ENCODE measurements at places on chromosomes 4 and X.

DNA sequence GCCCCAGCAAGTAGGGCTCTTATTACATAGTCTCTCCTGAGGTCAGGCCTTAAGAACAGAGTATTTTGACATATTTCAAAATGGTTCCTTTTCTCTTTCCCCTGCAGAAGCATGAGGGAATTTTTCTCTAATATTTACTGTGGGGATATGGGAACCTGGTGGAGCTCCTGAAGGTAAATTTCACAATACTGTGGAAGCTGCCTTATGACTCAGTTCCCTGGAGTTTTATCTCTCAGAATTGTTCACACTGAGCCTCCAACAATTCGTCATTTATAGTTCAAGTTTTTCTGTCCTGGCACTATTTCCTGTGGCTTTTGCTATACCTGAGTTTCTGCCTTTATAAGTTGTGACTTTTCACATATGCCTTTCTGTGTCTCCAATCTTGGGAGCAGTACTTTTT is 607.2 kb upstream of the NDST4 start:
- DNase-seq = no peak

DNA sequence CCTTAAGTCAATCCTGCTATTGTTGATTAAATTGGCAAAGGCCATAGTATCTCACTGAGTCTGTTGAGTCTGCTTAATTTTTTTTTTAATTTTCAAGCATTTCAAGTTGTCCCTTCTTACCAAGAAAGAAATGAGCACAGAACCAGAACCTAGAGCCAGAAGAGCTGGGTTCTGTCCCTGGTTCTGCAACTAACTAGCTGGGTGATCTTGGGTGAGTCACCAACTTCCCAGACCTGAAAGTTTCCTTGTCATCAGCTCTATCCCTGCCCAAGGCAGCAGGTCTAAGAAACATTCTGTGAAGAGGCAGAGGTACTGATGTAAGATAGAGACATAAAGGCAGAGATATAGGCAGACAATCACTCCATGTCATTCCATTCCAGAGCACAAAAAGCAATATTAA is 17.3 kb downstream of the TEC start:
- no peak for DNase-seq

GRCh38 chrX:82556588-82556987 is 951.5 kb upstream of the POU3F4 start:
- DNase-seq = no peak

DNA sequence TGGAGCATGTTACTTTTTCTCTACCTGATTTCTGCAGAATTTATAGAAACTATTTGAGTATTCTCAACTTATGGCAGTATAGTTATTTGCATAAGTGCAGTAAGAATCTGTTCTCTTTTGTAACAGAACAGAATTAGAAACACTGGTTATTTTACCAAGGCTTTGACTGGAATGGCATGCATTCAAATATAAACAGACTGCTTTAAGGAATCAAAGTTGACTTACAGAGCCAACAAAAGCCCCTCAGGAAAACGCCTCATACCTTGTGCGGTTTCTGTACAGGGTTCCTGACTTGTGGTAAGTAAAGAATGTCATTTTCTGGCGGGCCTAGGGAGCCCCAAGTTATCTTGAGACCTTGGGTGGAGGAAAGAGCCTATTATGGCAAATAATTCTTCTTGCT is 97.1 kb downstream of the GPR143 start:
- no peak for DNase-seq

DNA sequence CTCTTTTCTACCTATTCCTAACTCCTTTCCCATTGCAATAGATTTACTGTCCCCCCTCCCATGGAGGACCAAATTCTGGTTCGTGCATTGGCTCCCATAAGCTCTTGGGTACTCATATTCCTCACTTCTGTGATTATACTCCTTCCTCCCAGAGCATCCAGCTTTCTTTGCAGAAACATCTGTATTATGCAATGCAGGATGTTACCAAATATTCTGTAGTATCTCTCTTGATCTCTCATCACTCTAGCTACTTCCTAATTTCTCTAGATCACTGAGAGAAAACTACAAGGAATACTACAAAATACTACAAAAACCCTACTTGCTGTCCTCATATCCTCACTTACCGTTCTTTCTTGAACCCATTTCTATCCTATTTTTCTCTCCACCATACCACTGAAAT is 395.9 kb upstream of the HS3ST1 start:
- DNase-seq = no peak

DNA sequence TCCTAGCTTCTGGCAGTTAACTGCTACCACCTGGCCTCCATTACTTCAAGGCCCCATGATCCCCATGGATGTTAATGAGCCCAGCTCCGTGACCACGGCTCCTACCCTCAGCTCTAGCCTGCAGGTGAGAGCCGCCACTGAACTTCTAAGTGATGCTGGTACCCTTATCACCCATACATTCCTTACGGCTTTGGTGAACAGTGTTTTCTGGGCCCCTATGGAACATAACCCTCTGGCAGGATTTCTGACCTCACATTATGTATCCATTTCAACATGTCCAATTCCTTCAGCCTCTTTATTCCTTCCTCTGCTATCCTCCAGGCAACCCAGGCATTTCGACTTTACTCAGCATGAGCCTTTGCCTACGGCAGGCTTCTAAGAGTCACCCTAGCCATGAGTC is 24.6 kb downstream of the PAGE4 start:
- DNase-seq = no peak

- no peak for DNase-seq
Measured at GRCh38 chr4:76198411-76199237, 15.0 kb downstream of the SCARB2 start.

DNA sequence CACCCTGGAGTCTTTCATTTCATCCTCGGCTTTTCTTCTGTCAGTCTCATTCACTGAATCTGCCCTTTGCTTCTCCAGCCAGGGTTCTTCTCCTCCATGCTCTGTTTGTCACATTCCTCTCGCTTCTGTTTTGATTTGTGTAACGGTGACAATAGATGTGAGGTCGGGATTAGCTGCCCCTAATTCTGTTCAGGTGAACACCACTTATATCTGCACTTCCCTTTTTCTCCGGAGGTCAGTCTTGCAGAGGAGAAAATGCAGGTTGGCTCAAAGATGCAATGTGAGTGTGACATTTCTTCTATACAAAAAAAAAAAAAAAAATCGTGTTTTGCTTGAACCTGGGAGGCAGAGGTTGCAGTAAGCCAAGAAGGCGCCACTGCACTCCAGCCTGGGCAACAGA is 262.9 kb downstream of the ASMT start:
- DNase-seq = no peak

DNA sequence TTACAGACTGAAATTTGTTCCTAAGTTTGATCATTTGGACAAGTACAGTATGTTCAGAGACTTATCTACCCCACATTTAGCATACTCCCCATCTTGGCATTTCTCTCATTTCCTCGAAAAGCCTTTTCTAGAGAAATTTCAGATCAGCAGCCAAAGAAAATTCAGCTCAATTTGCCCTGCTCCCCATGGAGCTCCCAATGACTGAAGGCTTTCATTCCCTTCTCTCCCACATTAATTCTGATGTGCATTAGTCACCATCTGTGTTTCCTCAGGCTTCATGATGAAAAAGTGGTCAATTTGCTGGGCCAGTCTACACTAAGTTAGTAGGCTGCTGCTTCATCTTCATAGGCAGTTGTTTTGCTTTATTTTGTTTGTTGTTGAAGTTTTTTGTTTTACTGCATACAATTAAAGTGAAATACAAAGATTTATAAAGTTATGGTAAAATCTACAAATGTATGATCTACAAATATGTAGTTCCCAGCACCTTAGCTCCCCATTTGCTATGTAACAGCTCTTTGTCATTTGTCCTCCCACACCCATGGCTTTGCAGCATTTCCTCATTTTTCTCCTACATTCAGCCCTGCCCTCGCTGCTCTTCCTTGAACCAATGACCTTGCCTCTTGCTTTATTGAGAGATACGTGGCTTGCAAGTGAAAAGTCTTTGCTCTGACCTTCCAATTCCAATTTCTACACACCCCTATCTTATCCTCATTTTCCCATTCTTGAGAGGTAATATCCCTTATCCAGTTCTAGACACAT is 193.9 kb downstream of the ANAPC10 start:
- DNase-seq = no peak

GRCh38 chr4:37595875-37596680 is 90.1 kb downstream of the RELL1 start:
- no peak for DNase-seq

- DNase-seq = no peak
Measured at GRCh38 chrX:16662402-16662801, 12.4 kb downstream of the S100G start.

- no peak for DNase-seq
Measured at GRCh38 chr4:91243132-91243531, 1060.6 kb upstream of the GRID2 start.

GRCh38 chr4:107708225-107708624 is 11.8 kb downstream of the PAPSS1 start:
- DNase-seq = no peak

- DNase-seq = no peak
Measured at GRCh38 chr4:144310535-144310934, 170.0 kb upstream of the GYPA start.
